ENCODE measurements at places on chromosomes 1 and 21. TPM values are rescaled to one million over a fixed set of nuclear protein-coding genes. Genes with fewer than 3 reads are reported as not detected.

- H3K36me3 ChIP-seq, result no peaks in the 10 kb centered on the region
- no peaks in the 10 kb centered on the region for H3K27me3 ChIP-seq
- peak overlapping the region; percentile 59 for H3K27ac ChIP-seq
- peak; percentile 77 for DNase-seq
Observed at GRCh38 chr1:169201084-169201619, 94.7 kb downstream of the ATP1B1 start.

- H3K27ac ChIP-seq, result no peak overlapping the region
- no peak for DNase-seq
- H3K27me3 ChIP-seq, result peaks cover 3% of the 10 kb centered on the region
- peaks cover 4% of the 10 kb centered on the region for H3K36me3 ChIP-seq
- H3K4me1 ChIP-seq, result no peaks in the 10 kb centered on the region
- no peak overlapping the region for H3K4me3 ChIP-seq
Observed at GRCh38 chr1:4176841-4177240, 276.8 kb upstream of the C1orf174 start.

GRCh38 chr1:9784508-9785133 is 39.1 kb downstream of the CLSTN1 start:
- peaks cover 6% of the 10 kb centered on the region for H3K4me1 ChIP-seq
- H3K27me3 ChIP-seq, result no peaks in the 10 kb centered on the region
- H3K4me3 ChIP-seq, result no peak overlapping the region
- H3K36me3 ChIP-seq, result peaks cover 8% of the 10 kb centered on the region

- no peaks in the 10 kb centered on the region for H3K4me1 ChIP-seq
- DNase-seq, result no peak
- peaks cover 11% of the 10 kb centered on the region for H3K27me3 ChIP-seq
- H3K4me3 ChIP-seq, result no peak overlapping the region
Observed at GRCh38 chr1:38581396-38581795, 278.2 kb downstream of the RRAGC start.

- H3K27ac ChIP-seq, result peak overlapping the region; percentile 79
- peaks cover 57% of the 10 kb centered on the region for H3K36me3 ChIP-seq
- peak; percentile 88 for DNase-seq
- H3K4me3 ChIP-seq, result peak overlapping the region; percentile 61
Observed at GRCh38 chr21:33655588-33656221, 13.4 kb downstream of the ITSN1 start.

- H3K36me3 ChIP-seq, result no peaks in the 10 kb centered on the region
- H3K4me1 ChIP-seq, result peaks cover 45% of the 10 kb centered on the region
- no peak overlapping the region for H3K4me3 ChIP-seq
- peaks cover 10% of the 10 kb centered on the region for H3K27me3 ChIP-seq
- no peak for DNase-seq
Observed at GRCh38 chr1:53450225-53450624, 9.0 kb upstream of the DMRTB1 start.

- H3K4me1 ChIP-seq, result peaks cover 13% of the 10 kb centered on the region
- peaks cover 14% of the 10 kb centered on the region for H3K27me3 ChIP-seq
- H3K36me3 ChIP-seq, result no peaks in the 10 kb centered on the region
- H3K27ac ChIP-seq, result no peak overlapping the region
Observed at GRCh38 chr1:53345996-53346813, 18.3 kb upstream of the LRP8 start.

- H3K4me1 ChIP-seq, result peaks cover 20% of the 10 kb centered on the region
- DNase-seq, result no peak
- no peaks in the 10 kb centered on the region for H3K36me3 ChIP-seq
- no peak overlapping the region for H3K4me3 ChIP-seq
Observed at GRCh38 chr1:58333511-58333910, 213.0 kb downstream of the OMA1 start.

GRCh38 chr1:54297596-54298283 is 97.8 kb downstream of the MRPL37 start:
- no peaks in the 10 kb centered on the region for H3K36me3 ChIP-seq
- peaks cover 1% of the 10 kb centered on the region for H3K27me3 ChIP-seq
- H3K4me1 ChIP-seq, result peaks cover 46% of the 10 kb centered on the region
- H3K4me3 ChIP-seq, result no peak overlapping the region

- peaks cover 12% of the 10 kb centered on the region for H3K36me3 ChIP-seq
- no peak overlapping the region for H3K27ac ChIP-seq
- H3K4me1 ChIP-seq, result peaks cover 38% of the 10 kb centered on the region
- DNase-seq, result no peak
- no peak overlapping the region for H3K4me3 ChIP-seq
Observed at GRCh38 chr1:209621286-209621685, 30.9 kb downstream of the LAMB3 start.

DNA sequence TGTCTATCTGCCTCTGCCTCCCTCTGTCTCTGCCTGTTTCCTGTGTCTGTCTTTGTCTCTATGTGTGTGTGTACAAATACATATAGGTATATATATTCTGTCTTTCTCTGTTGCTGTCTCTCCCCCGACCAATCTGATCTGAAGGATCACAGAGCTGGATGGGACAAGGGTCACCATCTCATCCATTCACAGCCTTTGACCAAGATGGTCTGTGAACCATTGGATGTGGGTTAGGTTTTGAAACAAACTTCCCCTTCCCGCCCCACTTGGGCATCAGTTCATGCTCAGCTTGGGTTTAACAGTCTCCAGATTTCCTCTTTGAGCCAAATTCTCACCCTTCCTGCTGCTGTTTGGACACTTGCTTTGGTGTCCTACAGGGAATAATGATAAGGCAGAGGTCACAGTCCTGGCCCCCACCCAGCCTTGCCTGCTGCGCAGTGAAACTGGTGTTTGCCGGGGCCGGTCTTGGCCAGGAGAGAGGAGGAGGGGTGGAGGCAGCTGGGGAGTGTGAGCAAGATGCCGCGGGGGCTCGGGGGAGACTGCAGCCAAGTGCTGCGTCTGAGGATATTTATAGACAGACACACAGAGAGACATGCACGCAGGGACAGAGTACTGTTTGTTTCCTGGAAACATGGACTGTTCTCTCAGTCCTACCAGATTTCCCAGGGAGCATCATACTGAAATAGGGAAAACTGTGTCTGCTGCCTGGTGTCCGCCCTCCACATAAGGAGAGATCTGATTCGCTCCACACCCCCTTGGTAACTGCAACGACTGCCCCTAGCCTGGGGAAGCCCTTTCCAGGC is 27.0 kb upstream of the BTG2 start:
- no peaks in the 10 kb centered on the region for H3K36me3 ChIP-seq
- H3K4me3 ChIP-seq, result peak overlapping the region; percentile 80
- peak overlapping the region; percentile 82 for H3K27ac ChIP-seq
- H3K4me1 ChIP-seq, result peaks cover 37% of the 10 kb centered on the region
- peaks cover 17% of the 10 kb centered on the region for H3K27me3 ChIP-seq
- peak; percentile 75 for DNase-seq

GRCh38 chr1:208526613-208527125 is 282.5 kb upstream of the PLXNA2 start:
- peaks cover 3% of the 10 kb centered on the region for H3K27me3 ChIP-seq
- H3K36me3 ChIP-seq, result no peaks in the 10 kb centered on the region

GRCh38 chr1:170853302-170853701 is 82.0 kb upstream of the MROH9 start:
- no peaks in the 10 kb centered on the region for H3K27me3 ChIP-seq
- H3K4me3 ChIP-seq, result no peak overlapping the region
- H3K4me1 ChIP-seq, result peaks cover 10% of the 10 kb centered on the region
- DNase-seq, result no peak
- no peaks in the 10 kb centered on the region for H3K36me3 ChIP-seq
- no peak overlapping the region for H3K27ac ChIP-seq

DNA sequence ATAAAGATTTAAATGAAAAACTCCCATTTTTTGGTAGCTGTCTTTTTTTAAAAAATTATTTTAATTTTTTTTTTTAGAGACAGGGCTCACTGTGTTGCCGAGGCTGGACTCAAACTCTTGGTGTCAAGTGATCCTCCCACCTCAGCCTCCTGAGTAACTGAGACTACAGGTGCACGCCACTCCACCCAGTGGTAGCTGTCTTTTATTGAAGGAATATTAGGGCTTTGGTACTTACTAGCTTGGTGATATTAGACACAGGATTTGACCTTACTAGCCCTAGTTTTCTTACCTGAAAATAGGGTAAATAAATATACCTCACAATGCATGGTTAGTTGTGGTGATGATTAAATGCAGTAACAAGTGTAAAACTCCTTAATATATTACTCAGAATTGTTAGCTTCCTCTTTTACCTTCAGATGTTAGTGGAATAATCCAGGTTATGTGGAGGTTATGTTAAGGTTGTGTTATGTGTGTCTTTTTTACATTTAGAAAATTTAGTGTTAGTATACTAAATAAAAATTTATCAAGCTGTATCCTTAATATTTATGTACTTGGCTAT is 66.8 kb downstream of the PHACTR4 start:
- no peaks in the 10 kb centered on the region for H3K36me3 ChIP-seq
- no peak overlapping the region for H3K4me3 ChIP-seq
- DNase-seq, result no peak
- peaks cover 41% of the 10 kb centered on the region for H3K4me1 ChIP-seq
- H3K27me3 ChIP-seq, result no peaks in the 10 kb centered on the region

GRCh38 chr1:30930631-30931173 is 22.1 kb upstream of the SDC3 start:
- no peak overlapping the region for H3K27ac ChIP-seq
- H3K27me3 ChIP-seq, result peaks cover 9% of the 10 kb centered on the region
- H3K4me1 ChIP-seq, result peaks cover 37% of the 10 kb centered on the region
- H3K4me3 ChIP-seq, result no peak overlapping the region
- DNase-seq, result no peak

- no peak overlapping the region for H3K27ac ChIP-seq
- H3K4me3 ChIP-seq, result no peak overlapping the region
- DNase-seq, result no peak
- no peaks in the 10 kb centered on the region for H3K27me3 ChIP-seq
- H3K36me3 ChIP-seq, result no peaks in the 10 kb centered on the region
Observed at GRCh38 chr1:168672278-168672677, 56.7 kb downstream of the DPT start.

GRCh38 chr1:232954594-232955365 is 4.4 kb downstream of the NTPCR start:
- no peaks in the 10 kb centered on the region for H3K27me3 ChIP-seq
- DNase-seq, result no peak
- peaks cover 32% of the 10 kb centered on the region for H3K36me3 ChIP-seq
- peaks cover 37% of the 10 kb centered on the region for H3K4me1 ChIP-seq
- H3K27ac ChIP-seq, result no peak overlapping the region

DNA sequence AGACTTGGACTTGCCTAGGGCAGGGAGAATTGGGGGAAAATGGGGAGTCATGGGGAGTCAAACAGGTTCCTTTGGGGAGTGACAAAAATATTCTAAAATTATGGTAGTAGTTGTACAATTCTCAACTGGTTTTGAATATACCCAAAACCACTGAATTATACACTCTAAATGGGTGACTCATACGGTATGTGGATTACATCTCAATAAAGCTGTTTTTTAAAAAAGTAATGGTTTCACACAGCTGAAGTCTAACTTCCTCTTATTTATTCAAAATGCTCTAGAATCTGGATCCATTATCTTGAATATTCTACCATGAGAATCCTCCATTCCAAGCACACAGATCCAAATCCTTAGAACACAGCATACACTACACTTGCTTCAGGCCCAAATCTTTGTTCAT is 11.1 kb downstream of the EIF4G3 start:
- no peaks in the 10 kb centered on the region for H3K27me3 ChIP-seq
- H3K27ac ChIP-seq, result peak overlapping the region; percentile 35
- H3K4me1 ChIP-seq, result peaks cover 21% of the 10 kb centered on the region
- DNase-seq, result no peak

- peaks cover 17% of the 10 kb centered on the region for H3K27me3 ChIP-seq
- H3K4me1 ChIP-seq, result no peaks in the 10 kb centered on the region
- no peaks in the 10 kb centered on the region for H3K36me3 ChIP-seq
- H3K27ac ChIP-seq, result no peak overlapping the region
Observed at GRCh38 chr1:101382135-101382534, 145.3 kb downstream of the S1PR1 start.

GRCh38 chr1:77794550-77794949 is 15.1 kb downstream of the MIGA1 start:
- DNase-seq, result no peak
- H3K36me3 ChIP-seq, result peaks cover 15% of the 10 kb centered on the region
- no peak overlapping the region for H3K27ac ChIP-seq
- H3K4me3 ChIP-seq, result no peak overlapping the region

DNA sequence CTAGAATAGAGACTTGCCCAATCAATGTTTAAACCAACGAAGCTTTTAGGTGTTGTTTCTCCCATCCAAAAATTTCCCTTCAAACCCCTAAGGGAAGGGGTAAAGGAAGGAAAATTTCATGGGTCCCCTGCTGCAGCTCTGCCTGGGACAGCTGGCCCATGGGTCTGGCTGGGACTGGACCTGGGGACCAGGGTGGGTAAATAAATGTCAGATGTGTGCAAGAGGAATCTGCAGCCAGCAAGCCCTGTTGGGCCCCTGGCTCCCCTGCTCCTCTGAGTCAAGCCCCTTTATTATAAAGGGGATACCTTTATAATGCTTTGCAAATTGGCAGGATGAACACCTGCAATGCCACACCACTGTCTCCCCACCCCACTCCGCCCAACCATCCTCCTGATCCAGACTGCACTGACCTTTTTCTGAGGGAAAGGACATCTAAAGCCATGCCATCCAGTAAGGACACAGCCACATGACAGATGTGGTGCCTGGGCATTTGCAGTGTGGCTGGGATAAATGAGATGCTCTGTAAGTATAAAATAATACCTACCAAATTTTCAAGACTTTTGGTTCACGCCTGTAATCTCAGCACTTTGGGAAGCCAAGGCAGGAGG is 1.9 kb upstream of the TMEM125 start:
- H3K4me3 ChIP-seq, result no peak overlapping the region
- H3K27me3 ChIP-seq, result peaks cover 11% of the 10 kb centered on the region
- H3K36me3 ChIP-seq, result peaks cover 6% of the 10 kb centered on the region
- H3K4me1 ChIP-seq, result peaks cover 11% of the 10 kb centered on the region
- DNase-seq, result no peak

GRCh38 chr1:203555511-203556046 is 61.6 kb downstream of the OPTC start:
- no peaks in the 10 kb centered on the region for H3K36me3 ChIP-seq
- H3K27me3 ChIP-seq, result peaks cover 1% of the 10 kb centered on the region
- DNase-seq, result no peak
- peak overlapping the region; percentile 84 for H3K4me3 ChIP-seq
- peak overlapping the region; percentile 99 for H3K27ac ChIP-seq
- H3K4me1 ChIP-seq, result peaks cover 80% of the 10 kb centered on the region

CENPF gene
- 64.3 TPM for total RNA-seq

OLFML3 gene
- 68.1 TPM for total RNA-seq

RNPEP gene
- total RNA-seq, result 75.9 TPM

ZYG11A gene
- total RNA-seq, result 0.51 TPM

KANK4 gene
- total RNA-seq, result not detected

ACADM gene
- 34.7 TPM for total RNA-seq

SYCP1 gene
- total RNA-seq, result not detected

OR2L5 gene
- not detected for total RNA-seq

PRAMEF1 gene
- not detected for total RNA-seq

SMIM1 gene
- 0.88 TPM for total RNA-seq

BRINP3 gene
- not detected for total RNA-seq

CYP4Z1 gene
- not detected for total RNA-seq

TRPM2 gene
- not detected for total RNA-seq
